ENCODE measurements at places on chromosomes 7 and 10.

- no peak for DNase-seq
Measured at GRCh38 chr7:3285652-3286051, 15.4 kb upstream of the SDK1 start.

DNA sequence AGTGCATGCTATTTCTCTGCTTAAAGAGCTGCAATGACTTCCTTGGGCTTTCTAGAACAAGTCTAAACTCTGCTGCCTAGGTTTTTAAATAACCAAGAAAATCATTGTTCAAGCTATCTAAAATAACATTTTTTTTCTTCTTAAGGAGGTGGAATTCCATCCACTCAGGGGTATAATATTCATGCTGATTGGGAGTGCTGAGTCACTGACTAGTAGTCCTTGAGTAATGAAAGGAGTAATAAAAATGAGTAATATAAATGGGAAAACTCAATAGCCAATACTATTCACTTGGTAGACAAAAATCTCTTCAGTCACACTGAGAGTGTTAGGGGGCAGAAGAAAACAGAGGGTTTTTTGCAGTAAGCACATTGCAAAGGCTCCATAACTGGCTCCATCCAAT, 72.0 kb downstream of the GFRA1 start:
- DNase-seq, result no peak

GRCh38 chr10:44193567-44194220, 191.2 kb downstream of the CXCL12 start:
- DNase-seq, result no peak

DNA sequence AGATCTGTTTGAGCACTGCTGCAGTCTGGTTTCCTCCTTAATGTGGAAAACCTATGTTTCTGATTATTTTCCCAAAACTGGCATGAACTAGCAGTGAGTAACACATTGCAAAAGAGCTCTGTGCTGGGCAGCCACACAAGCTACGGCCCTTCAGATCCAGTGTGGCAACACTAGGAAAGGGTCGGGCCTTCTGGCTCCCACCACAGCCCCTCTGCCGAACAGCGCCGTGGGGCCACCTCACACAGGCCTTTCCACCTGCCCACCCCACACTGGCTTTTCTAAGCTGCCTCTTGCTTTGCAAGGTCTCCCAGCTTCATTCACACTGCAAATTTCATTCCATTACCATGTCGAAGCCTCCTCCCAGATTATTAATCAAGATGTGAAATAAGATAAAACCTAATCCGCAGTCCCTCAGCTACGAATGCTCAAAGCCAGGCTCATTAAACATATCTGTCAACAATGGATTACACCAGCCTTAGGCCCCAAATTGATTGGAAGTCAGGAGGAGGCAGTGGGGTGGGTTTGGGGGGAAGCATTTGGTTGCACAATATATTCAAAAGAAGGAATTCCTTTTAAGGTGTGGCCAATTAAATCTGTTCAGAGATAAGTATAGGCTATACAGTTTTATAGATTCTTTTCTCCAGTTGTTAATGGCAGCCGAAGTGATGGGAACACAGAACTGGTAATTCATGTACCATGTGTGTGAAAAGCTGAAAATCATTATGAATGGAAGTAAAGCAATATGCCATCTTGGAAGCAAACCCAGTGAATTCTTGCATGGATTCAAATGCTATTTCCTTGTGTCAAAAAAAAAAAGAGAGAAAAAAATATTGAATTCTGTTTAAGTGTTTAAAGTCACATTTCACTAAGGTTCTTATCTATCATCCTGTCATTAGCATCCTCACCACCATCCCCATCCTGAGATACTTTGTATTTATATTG, 223.7 kb downstream of the MTERF1 start:
- DNase-seq, result no peak

DNA sequence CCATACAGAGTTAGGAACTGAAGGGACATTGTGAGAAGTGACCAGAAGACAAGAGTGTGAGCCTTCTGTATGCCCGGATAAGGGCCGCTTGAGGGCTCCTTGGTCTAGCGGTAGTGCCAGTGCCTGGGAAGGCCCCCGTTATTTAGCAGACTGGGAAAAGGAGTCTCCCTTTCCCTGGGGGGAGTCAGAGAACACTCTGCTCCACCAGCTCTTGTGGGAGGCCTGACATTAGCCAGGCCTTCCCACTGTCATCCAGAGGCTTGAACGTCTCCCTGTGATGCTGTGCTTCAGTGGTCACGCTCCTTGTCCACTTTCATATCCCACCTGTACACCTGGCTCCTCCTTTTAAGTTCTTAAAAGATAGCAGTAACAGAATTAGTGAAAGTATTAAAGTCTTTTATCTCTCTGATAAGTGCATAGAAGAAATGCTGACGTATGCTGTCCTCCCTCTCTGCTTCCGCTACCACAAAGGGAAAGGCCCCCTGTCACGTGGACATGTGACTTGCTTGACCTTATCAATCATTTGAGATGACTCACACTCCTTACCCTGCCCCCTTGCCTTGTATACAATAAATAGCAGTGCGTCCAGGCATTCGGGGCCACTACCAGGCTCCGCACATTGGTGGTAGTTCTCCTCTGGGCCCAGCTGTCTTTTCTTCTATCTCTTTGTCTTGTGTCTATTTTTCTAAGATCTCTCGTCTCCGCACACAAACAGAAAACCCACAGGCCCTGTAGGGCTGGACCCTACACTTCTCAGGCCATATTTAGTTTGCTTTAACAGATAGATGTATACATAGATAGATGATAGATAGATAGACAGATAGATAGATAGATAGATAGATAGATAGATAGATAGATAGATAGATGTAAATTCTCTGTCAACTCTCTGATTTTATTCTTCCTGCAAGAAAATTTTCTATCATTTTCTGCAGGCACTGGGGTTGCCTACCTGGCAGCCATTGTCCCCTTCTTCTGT, 131.5 kb upstream of the JCAD start:
- no peak for DNase-seq

GRCh38 chr10:75180592-75180991, 30.0 kb upstream of the VDAC2 start:
- no peak for DNase-seq

DNA sequence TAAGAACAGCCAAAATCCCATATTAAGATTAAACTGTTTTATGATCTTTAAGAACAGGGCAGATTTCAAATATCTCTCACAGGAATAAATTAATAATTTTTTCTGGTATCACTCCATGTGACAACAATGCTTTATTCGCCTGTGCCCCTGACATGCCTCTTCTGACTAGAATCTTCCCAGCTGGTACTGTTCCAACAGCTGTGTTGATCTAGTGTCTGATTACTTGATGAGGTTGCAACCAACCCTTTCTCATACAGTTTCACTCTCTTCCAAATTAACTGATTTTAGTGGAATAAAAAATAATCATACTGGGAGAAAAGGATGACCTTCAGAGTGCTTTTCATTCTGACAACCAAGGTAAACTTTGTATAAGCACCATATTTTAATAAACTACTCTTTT, 151.9 kb downstream of the CHRM2 start:
- no peak for DNase-seq

- DNase-seq, result no peak
Measured at GRCh38 chr10:83835945-83836745, 303.2 kb upstream of the GHITM start.

GRCh38 chr7:12139416-12139815, 71.7 kb upstream of the TMEM106B start:
- no peak for DNase-seq

GRCh38 chr7:43942997-43943396, 16.8 kb downstream of the UBE2D4 start:
- no peak for DNase-seq

- no peak for DNase-seq
Measured at GRCh38 chr7:134435161-134435920, 23.6 kb downstream of the AKR1B1 start.

DNA sequence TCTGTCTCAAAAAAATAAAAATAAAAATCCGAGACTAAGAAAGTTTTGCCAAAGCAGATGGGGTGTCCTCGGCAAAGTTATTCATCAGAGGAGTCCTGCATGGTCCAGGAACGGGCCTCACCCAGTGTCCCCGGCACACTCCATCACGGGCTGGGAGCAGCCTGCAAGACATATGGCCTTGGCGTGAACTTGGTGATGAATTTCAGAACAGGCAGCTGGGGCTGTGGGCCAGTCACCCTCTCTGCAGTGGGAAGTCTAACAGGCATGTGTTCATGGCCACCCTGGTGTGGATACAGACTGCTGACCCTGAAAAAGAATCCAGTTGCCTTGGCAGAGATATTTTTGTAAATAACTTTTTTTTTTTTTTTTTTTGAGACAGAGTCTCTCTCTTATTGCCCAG, 34.7 kb downstream of the NPTX2 start:
- DNase-seq, result no peak

DNA sequence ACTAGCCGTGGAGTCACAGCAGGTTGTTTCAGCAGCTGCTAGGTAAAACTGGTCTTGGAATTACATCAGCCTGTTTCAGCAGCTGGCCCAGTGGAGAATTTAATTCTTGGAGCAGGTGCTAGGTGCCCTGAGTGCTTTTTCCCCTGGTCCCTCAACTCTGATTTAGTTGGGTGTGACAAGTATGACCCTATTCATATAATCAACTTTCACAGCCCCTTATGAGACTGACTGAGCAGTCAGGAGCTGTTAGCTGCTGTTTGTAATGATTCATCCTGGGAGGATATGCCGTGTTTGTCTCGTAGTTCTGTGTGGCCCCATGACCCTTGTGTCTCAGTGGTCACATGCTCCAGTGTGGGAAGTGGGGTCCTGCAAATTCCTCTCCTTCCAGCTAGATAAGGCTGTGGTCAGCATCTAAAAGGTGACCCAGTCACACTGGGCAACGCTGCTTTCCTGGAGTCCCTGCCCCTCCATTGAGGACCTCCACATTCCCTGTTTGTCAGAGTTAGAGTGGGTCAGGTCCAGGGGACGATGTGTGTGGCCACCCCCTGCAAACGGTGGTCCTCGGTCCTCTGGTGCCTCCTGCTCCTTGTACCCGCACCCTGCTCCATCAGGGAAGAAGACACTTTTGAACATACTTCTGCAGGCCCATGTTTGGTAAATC, 28.3 kb downstream of the TBATA start:
- no peak for DNase-seq

DNA sequence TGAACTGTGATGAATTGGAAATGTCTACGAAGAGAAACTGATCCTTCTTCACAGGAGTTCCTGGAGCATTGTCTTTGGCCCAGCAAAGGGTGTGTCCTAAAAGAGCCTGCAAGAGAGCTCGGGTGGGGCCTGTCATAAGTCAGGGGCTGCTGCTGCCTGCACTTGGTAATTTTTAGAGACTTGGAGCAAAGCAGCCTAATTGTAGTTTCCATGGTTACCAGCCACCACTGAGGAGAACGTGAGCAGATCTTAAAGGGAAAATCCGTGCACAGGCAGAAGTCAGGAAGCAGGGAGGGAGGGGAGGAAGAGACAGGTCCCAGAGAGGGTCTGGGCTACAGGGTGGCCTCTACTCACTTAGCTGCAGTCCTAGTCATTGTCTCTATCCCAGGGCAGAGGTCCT, 463.6 kb downstream of the PLXNA4 start:
- no peak for DNase-seq

DNA sequence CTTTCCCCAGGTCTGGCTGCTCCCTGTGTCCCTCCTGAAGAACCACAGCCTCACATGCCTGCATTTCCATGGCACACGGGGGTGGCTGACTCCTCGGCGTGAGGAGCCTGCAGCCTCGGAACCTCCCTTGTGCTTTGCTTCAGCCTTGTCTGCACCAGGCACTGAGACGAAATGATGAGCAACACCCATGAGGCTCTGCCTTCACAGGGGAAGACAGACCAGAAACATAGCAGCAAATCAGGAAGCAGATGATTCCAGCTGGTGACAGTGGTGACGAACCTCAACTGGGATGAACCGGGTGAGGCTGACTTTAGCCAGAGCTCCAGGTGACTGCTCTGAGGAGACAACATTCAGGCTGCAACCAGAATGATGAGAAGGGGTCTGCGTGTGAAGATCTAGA, 84.5 kb upstream of the SMNDC1 start:
- DNase-seq, result no peak

DNA sequence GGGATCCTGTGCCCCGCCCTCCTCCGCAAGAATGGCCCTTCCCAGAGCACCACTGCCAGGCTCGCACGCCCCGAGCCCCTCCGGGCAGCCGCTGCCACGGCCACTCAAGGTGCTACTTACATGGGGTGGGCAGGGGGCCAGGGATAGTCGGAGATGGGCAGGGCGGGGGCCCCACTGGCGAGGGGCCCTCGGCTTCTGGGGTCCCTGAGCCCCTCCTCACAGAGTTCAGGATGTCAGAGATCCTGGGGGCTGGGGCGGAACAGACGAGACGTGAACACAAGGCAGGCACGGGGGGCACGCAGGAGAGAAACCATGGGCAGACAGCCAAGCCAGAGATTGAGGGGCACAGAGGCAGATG, 25.6 kb downstream of the YKT6 start:
- DNase-seq, result no peak

DNA sequence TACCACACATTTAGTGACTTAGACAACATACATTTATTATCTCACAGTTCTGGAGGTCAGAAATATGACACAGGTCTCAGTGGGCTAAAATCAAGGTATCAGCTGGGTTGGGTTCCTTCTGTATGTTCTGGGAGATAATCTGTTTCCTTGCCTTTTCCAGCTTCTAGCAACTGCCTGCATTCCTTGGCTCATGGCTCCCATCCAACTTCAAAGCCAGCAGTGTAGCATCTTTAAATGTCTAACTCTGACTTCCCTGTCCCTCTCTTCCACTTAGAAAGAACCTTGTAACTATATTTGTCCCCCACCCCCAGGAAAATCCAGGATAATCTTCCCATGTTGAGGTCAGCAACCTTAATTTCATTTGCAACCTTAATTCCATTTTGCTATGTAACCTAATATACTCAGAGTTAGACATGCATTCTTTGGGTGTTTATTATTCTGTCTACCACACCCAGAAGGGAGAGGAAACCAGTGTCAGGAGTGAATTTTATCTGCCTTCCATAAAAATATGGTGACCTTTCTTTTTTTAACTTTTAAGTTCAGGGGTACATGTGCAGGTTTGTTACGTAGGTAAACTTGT, 57.3 kb upstream of the SMIM30 start:
- no peak for DNase-seq

GRCh38 chr7:105389088-105389650, 448 bp upstream of the SRPK2 start:
- DNase-seq, result no peak

DNA sequence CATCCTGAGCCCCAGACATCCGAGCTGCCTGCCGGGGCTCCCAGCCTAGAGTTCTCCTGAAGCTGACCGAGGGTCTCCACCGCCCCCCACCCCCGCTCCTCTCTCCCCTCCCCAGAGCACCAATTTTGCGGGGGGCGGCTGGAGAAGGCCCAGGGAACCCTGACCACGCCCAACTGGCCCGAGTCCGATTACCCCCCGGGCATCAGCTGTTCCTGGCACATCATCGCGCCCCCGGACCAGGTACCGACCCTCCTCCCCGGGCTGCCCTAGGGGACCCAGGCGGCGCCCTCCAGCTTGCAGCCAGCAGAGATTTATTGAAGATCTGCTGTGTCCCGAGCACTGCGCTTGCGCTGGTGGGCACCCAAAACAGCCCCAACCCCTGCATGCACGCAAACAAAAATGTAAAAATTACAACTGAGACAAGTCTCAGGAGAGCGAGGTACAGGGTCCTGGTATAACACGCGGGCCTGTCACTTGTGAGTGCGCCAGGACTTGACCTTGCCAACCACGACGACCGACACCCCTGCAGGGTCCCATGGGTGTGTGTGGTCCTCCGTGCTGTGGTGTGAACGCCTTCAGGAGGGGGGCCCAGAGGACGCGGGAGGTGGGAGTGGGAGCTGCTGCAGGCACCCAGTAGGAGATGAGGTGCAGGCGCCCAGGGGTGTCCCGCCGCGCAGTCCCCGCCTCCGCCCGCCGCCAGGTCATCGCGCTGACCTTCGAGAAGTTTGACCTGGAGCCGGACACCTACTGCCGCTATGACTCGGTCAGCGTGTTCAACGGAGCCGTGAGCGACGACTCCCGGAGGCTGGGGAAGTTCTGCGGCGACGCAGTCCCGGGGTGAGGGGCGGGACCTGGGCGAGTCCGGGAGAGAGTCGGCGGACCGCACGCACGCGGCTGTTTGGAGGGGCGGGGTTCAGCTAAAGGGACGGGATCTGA, 3.1 kb downstream of the PCOLCE start:
- no peak for DNase-seq

Measured in stimulated activated CD8-positive, alpha-beta memory T cell treated with anti-CD3 and anti-CD28 coated beads, Interleukin-7, amount 100 ng/mL, for 1 hour (primary cell).